ENCODE measurements at places on chromosomes 7 and 10.

- DNase-seq, result no peak
Observed at GRCh38 chr7:14836571-14837189, 65.9 kb downstream of the DGKB start.

GRCh38 chr10:69446650-69447151 is 4.6 kb upstream of the TSPAN15 start:
- no peak for DNase-seq

DNA sequence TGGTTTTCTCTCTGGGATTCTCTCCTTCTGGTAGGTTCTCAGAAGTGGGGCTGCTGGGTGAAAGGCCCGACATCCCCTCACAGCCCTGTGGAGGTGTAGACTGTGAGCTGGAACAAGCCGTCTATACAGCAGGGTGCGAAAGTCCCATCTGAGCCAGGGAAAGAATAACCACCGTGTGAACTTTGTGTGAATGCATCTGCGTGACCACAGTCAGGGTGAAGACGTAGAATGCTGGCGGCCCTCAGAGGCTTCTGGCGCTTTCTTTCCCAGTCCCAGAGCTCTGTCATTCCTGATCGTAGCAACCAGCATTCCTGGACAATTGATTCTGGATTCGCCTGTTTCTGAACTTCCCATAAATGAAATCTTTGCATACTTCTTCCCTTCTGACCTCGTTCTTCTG is 30.0 kb downstream of the ELFN1 start:
- DNase-seq, result no peak

DNA sequence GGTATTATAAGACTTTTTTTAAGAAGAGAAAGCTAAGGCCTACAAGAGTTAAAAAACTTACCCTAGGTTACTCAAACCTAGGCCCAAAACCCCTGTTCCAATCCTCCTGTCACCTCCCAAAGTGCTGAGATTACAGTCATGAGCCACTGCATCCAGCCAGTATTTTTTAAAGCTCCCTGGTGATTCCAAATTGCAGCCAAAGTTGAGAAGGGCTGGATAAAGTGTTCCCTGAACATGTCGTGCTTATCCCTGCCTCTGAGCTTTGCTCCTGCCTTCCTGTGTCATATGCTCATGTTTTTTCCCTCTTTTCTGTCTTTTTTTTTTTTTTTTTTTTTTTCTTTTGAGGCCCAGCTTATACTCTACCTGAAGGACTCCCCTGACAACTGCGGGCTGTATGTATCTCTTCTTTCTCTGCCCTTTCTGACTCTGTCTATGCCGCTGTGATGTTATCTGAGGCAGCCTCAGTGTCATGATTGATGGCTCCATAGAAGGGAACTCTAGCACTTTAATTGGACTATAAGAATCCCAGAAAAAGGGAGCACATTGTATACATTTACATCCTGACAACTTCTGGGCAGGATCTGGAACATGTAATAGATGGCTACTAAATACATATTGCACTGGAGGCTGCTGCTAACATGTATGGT is 8.0 kb downstream of the AKR1B10 start:
- DNase-seq, result no peak

DNA sequence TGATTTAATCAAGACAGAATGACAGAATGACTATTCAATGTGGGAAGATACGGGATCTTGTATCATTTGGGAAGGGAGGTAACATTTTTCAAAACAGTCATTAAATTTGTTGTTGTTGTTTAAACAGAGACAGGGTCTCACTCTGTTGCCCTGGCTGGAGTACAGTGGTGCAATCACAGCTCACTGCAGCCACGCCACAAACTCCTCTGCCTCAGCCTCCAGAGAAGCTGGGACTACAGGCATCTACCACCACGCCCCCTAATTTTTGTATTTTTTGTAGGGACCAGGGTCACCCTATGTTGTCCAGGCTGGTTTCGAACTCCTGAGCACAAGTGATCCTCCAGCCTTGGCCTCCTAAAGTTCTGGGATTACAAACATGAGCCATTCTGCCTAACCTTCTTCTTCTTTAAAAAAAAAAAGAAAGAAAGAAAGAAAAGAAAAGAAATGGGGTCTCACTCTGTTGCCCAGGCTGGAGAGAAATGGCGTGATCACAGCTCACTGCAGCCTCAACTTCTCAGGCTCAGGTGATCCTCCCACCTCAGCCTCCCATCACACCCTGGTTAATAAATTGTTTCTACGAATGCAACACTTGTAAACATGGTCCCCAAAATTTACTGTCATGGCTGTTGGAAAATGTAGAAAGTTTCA is 24.3 kb downstream of the YWHAG start:
- no peak for DNase-seq

GRCh38 chr7:69906283-69906995 is 308.2 kb downstream of the AUTS2 start:
- no peak for DNase-seq

DNA sequence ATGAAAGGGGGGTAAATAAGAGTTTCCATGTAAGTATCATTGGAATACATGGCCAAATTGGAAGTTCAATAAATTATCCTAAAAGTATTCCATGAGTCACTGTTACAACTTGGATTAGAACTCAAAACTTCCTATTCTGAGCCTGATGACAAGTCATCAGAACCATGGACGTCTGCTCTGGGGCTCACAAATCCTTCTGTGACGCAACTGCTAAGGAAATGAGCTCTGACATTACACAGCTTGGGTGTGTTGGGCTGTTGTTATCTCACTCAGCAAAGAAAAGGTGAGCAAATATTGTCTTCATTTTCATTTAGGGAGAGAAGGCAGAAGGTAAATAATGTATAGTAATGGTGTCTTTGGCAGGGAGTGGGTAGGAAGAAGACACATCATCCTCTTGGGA is 214.8 kb upstream of the ADO start:
- no peak for DNase-seq

DNA sequence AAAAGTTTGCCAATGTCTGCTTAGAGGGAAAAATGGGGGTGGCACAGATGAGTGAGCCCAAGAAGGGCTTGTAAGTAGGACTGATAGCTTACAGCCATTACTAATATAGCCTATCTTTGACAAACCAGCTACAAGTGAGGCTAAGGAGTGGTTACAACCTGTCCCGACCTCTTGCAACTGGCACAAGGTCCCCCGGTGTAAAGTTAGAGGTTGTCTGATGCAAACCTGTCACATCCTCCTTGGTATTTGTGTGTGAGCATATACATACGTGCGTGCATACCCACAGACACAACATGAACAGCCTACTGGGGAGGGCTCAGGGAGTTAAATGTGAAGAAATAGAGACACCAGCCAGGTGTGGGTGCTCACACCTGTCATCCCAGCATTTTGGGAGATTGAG is 14.6 kb downstream of the ADAP1 start:
- DNase-seq, result no peak

DNA sequence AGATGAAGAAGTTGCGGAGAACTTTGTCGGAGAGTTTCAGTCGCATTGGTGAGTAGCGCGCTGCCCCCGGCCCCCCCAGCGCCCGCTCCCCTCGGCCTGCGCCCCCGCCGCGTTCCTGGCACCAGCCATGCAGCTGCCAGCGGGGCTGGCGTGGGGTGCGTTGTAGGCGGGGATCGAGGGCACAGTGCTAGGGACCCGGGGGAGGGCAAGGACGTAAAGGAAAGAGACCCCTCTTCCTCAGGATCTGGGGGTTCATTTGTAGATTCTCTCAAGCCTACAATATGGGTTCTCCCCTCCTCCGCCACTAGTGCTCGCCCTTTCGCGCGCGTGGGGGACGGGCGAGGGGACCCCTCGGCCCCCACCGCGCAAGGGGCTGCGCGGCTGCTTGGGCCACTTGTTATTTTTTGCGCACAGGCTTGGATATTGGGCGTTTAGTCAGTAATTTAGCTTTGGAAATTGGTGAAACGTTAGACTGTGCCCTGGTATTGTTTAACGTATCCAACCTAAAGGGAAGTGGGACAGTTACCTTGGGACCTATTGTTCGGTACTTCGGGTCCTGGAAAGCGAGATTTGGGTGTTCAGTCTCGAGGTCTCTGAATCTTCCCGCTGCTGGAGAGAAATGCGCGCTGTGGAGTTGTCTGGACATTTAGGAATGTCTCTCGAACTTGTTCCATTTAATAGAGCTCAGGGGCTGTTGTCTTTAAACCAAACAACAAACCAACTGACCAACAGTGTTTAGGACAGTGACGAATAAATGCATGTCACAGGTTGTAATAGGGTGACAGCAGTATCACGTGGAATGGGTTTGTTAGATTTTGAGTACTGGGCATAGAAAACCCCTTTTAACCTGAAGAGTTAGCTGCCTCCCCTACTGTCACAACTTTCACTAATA is 796 bp downstream of the CDK14 start:
- no peak for DNase-seq

- DNase-seq, result no peak
Observed at GRCh38 chr7:141557360-141557759, 6.2 kb downstream of the AGK start.

DNA sequence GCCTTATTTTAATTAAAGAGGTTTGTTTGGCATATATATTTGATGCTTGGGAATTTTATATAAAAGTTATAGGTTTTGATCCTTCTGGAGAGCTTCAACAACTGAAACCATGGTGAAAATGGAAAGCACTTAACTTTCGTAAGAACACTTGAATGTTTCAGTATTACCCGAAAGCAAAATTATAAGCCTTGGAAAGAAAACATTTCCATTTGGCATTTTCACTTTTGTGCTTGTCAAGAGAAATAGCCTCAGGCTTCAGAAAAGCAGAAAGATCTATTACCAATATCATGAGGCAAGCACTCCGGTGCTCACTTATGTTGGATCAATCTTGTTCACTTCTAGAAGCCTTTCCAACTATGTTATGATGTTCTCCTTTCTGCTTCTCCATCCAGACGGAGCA is 256.0 kb downstream of the TRIL start:
- no peak for DNase-seq

DNA sequence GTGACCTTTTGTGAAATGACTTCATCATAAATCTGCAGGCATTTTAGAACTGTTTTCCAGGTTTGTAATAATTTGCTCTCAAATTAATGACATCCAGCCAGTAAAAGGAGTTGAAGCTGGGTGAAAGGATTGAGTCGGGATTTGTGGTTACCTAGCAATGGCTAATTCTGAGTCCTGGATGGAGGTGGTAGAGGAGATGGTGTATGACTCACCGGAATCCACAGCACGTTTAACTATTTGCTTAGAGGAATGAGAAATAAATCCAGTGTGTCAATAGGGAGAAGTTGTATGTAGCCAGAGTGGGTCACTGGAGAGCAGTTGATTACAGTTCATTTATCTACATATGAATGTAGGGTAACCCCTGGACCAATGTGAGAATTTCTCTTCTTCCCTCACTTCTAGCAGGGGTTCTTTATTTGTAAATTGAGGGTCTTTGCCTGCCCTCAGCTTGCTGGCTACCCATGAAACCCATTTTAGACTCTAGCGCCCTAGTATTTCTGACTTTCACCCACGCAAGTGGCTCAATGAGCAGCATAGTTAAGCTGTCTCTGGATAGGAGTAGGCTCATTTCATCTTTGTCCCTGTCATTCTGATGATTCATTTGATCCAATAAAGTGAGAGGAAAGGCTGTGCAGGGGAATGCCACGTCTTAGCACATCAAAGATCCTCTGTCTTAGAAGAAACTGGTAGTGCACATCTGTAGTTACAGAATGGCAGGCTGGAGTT is 547.8 kb downstream of the SORCS3 start:
- DNase-seq, result no peak

DNA sequence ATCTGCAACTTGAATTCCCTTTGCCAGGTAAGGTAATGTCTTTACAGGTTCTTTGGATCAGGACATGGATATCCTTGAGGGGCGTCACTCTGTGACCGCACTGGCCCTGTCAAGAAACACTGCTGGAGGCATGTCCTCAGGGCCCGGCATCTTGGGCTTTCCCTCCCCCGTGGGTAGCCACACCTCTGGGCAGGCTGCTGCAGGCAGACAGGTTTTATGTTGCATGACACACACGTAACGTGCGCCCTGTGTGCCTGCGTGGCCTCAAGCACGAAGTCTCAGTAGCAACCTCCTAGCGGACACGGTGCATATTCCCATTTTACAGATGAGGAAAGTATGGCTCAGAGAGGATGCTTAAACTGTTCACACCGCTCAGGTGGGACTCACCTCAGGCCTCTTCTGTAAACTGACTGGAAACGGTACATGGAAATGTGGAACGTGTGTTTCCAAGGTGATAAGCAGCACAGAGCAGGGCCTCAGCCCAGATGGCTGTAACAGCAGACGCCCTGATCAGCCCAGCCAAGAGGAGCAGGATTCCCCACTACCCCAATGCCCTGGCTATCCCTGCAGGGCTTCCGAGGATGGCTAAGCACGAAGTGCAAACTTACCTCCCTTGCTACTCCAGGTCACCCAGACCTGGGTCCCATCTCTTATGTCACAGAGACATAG is 553.6 kb downstream of the TCERG1L start:
- no peak for DNase-seq

DNA sequence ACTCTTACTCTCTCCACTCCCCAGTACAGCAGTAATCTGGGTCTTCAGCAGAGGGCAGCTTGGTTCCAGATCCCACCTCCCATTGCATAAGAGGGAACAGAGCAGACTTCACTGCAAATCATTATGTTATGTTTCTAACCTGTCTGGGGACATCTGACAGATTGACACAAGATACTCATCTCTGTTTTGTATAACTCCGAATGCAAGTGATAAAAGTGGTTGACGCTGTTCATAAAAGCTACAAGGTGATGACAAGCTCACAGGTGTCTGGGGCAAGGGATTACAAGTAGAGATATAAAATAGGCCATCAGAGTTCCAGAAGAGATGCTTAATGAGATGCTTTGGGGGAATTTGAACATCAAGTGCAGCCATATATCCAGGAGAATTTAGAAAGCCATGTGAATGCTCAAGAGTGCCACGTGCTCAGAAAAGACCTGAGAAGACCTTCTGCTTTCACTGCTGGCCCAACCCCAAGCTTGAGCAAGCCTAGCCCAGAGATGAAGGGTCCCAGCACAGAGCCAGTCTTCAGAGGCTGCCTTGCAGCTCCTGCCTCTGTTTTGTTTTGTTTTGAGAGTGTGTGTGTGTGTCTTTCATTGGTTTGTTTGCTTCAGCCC is 80.6 kb downstream of the VSTM2A start:
- DNase-seq, result no peak

DNA sequence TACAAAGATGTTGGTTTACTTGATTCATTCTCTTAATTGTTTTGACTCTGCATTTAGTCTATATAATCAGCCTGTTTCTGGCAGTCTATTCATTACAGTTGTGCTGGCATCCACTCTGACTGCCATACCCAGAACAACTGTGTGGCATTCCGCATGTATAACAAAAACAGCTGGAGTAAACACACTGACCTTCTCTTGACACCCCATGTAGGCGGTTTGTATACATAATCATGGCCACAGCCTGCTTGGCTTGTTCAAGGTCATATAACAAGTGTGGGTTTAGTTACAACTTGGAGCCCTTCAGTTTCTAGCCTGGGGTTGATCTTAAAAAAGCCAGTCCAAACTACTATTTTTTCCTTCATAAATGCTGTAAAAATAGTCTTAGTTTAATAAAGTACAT is 70.9 kb downstream of the MBL2 start:
- DNase-seq, result no peak

- DNase-seq, result no peak
Observed at GRCh38 chr7:149794661-149795060, 21.3 kb upstream of the ZNF467 start.

DNA sequence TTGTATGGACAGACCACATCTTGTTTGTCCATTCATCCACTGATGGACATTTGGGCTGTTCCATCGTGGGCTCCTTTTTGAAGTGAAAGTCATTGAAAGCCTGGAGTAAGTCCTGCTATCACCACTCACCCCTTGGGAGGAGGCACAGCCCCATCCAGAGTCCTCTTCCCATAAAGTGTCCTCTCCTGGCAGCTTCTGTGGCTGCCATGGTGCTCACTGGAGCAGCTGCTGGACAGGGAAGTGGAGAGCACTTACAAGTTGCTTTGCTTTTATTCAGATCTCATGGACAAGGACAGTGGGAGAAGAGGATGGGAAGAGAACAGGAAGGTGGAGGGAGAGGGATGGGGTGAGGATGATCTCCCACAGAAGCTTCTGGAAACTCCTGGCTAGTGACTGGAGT is 18.5 kb upstream of the EIF5AL1 start:
- DNase-seq, result no peak

Data from stimulated activated CD8-positive, alpha-beta memory T cell treated with anti-CD3 and anti-CD28 coated beads, Interleukin-15, amount 100 ng/mL, for 24 hours (primary cell).